ENCODE measurements at places on chromosomes 6 and 20. TPM values are rescaled to one million over a fixed set of nuclear protein-coding genes. Genes with fewer than 3 reads are reported as not detected.

- H3K36me3 ChIP-seq: peaks cover 5% of the 10 kb centered on the region
- no peak for DNase-seq
- H3K27me3 ChIP-seq: no peaks in the 10 kb centered on the region
- no peaks in the 10 kb centered on the region for H3K4me1 ChIP-seq
- H3K27ac ChIP-seq: no peak overlapping the region
Measured at GRCh38 chr6:35893246-35893645, 27.7 kb downstream of the SRPK1 start.

Gene SIRPB2
- total RNA-seq: 8.6 TPM

DNA sequence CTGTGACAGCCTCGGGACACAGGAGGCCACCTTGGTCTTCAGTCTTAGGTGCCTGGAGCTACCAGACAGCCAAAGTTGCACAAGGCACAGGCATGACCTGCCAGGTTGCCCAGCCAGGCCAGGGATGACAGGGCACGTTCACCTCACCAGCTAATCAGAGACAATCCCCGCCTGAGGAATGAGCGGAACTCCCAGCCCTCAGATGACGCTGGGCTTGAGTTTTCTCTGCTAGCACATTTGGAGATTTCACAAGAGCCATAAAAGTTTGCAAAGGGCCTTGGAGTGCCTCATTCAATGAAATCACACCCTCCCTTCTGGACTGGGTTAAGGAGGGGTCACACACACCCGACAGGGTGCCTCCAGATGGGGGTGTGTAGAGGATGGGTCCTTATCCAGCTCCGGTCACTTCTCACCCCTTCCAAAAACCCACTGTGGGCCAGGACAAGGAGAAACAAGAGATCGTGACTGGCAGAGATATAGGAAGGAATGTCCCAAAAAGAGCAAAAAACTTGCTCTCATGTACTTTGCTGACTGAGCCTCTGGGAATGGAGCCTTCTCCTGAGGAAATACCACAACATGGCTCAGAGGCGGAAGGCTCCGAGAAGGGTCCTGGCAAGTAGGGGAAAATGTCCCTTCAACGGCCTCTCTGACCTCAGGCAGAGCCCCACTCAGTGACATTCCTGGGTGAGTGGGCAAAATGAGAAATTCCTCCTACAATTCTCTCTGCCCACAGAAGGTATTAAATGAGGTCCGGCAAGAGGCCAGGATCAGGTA, 121.6 kb downstream of the ISM1 start:
- DNase-seq: no peak
- no peak overlapping the region for H3K27ac ChIP-seq
- no peak overlapping the region for H3K4me3 ChIP-seq
- no peaks in the 10 kb centered on the region for H3K36me3 ChIP-seq
- no peaks in the 10 kb centered on the region for H3K4me1 ChIP-seq
- no peaks in the 10 kb centered on the region for H3K27me3 ChIP-seq

Gene MAP1LC3A
- 131 TPM for total RNA-seq

- no peak overlapping the region for H3K27ac ChIP-seq
- H3K4me3 ChIP-seq: no peak overlapping the region
- no peaks in the 10 kb centered on the region for H3K27me3 ChIP-seq
- no peak for DNase-seq
Measured at GRCh38 chr6:11288065-11288464, 55.6 kb upstream of the NEDD9 start.

Gene ANGPT4
- 5.7 TPM for total RNA-seq

Gene DNAJC5
- 42.9 TPM for total RNA-seq

Gene SOX12
- 6.2 TPM for total RNA-seq

Gene ADAM33
- total RNA-seq: 234 TPM

Gene MAS1
- total RNA-seq: not detected

Gene IL17F
- not detected for total RNA-seq

Gene MACROD2
- total RNA-seq: 3.5 TPM

DNA sequence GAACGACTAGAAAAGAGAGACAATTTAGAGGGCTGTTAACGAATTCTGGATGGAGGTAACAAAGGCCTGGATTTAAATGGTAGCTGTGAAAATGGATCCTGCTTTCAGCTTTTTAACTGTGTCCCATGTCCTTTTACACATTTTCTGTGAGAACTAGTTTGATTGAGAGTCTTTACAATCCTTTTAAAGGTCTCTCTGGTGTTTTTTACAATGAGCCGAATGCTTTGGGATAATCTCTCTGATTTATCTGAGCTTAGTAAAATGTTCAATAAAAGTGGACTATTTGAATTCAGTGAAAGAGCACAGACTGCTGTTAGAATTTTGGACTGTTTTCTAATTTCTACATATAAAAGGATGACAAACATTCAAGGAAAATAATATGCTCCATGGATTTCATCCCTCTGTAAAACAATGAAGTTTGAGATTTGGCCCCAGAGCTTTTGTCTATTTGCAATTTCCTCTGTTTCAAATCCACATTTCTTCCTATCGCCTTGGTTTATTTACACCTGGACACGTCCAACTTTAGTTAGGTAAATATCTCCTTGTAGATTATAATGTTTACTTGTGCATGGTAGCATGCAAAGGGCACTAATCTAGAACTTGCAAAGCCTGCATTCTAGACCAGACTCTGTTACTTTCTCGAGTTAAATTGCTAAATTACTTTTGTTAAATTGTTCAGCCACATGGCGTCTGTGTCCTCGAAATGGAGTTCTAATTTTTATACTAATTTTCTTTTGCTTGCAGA, 871.0 kb upstream of the CITED2 start:
- no peak overlapping the region for H3K4me3 ChIP-seq
- no peaks in the 10 kb centered on the region for H3K27me3 ChIP-seq
- DNase-seq: no peak
- no peaks in the 10 kb centered on the region for H3K4me1 ChIP-seq

DNA sequence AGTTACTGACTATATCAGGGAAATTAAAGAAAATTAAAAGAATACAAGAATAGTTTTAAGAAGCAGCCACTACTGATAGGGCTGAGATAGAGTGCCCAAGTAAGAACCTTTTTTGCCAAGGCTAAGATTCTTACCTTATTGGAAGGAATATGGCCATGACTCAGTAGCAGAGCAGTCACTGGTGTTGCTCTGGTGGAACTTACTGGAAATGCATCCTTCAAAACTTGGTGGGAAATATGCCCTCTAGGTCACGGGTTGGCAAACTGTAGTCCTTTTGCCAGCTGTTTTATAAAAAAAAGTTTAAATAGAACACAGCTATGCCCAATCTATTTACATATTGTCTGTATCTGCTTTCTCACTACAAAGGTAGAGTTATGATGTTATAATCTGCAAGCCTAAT, 6.0 kb downstream of the HSF2 start:
- no peak overlapping the region for H3K4me3 ChIP-seq
- H3K27ac ChIP-seq: no peak overlapping the region
- no peak for DNase-seq
- H3K4me1 ChIP-seq: no peaks in the 10 kb centered on the region
- no peaks in the 10 kb centered on the region for H3K27me3 ChIP-seq

Gene RNF182
- 3.0 TPM for total RNA-seq

Gene PAQR8
- total RNA-seq: 6.1 TPM

DNA sequence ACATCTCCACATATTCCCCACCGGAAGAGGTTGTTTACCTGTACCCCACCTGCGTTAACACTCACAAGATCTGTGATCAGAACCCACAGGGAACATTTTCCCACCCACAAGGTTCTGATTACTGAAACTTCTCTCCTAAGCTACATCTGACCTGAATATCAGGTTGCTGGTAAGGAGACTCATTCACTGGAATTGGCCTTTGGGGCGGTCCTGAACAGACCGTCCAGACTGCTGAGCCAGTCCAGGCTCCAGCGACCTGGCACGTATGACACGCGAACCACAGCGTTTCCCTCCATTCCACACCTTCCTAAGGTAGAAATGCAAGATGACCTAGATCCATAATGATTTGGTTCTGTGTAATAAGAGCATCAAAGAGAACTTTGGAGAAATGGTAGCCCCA, 9.8 kb downstream of the VGLL2 start:
- H3K27ac ChIP-seq: no peak overlapping the region
- H3K27me3 ChIP-seq: peaks cover 4% of the 10 kb centered on the region
- H3K36me3 ChIP-seq: no peaks in the 10 kb centered on the region
- no peak overlapping the region for H3K4me3 ChIP-seq

- no peak overlapping the region for H3K27ac ChIP-seq
- H3K27me3 ChIP-seq: no peaks in the 10 kb centered on the region
- H3K4me1 ChIP-seq: peaks cover 3% of the 10 kb centered on the region
- H3K4me3 ChIP-seq: no peak overlapping the region
- no peaks in the 10 kb centered on the region for H3K36me3 ChIP-seq
- no peak for DNase-seq
Measured at GRCh38 chr20:15902493-15902892, 670.8 kb downstream of the KIF16B start.

GRCh38 chr6:7504041-7504440, 37.4 kb upstream of the DSP start:
- H3K4me1 ChIP-seq: no peaks in the 10 kb centered on the region
- H3K36me3 ChIP-seq: no peaks in the 10 kb centered on the region
- H3K4me3 ChIP-seq: no peak overlapping the region
- H3K27me3 ChIP-seq: no peaks in the 10 kb centered on the region

GRCh38 chr6:69022993-69023392, 387.9 kb downstream of the ADGRB3 start:
- H3K4me3 ChIP-seq: no peak overlapping the region
- no peak overlapping the region for H3K27ac ChIP-seq
- no peaks in the 10 kb centered on the region for H3K4me1 ChIP-seq
- DNase-seq: no peak
- H3K27me3 ChIP-seq: no peaks in the 10 kb centered on the region
